ENCODE measurements at places on chromosomes 4 and X.
A peak's percentile ranks its signal among the peaks of the same experiment; 100 is the strongest.

DNA sequence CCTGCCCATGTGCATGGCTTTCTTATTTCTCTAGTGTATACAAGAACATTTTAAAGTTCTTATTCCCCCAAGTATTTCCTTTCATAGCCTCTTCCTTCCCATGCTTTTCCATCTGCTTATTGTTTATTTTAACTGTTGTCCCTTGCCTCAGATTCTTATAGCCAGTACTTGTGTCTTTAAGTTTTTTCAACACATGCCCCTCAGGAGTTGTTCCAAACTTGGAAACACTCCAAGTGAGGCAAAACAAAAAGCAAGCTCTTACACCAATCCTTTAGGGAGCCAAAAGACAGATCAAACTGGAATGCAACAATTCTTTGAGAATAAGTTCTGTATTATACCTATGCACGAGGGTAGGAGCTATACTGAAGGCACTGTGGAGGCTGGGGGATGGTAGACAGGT, 222.0 kb upstream of the STK26 start:
- DNase-seq: no peak

DNA sequence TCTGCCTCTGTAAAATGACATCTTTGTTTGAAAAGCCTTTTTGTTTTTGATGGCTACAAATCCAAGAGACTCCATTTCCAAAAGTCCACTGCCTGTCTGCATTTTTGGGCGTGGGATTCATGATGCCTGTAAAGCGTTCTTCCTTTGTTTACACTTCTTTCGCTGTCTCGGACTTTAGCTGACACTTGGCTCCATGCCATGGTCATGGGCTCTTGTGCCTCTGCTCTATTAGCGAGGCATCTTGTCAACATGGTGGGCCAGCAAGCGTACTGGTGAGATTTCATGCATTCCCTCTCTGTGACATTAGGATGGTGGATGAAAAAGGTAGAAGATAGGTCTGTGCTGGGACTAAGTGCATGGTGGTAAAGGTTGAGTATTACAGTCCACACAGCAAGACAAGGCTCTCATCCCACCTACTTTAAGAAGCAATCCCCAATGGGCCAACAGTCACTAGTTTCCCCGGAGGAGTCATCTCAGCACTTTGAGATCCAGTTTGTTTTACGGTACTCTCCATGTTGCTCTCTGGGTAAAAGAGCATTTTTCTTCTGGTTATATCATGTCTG, 298.2 kb upstream of the KLF3 start:
- no peak for DNase-seq

DNA sequence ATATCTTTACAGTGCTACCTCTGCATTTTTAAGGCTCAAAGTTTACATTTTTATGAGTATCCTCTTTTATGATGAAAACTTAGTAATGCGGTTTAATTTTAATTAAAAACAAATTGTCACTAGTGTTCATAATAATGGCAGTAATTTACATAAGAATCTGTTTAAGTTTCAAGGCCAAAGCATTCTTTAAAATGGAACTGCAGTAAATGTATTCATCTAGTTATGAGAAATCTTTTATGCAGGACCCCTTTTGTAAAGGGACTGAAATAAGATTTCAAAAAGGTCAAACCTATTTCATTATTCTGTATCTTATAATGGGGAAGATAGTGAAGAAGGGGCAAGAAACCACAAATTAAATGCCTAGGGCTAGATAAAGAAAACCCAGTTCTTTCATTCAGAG, 37.1 kb downstream of the CHIC2 start:
- DNase-seq: no peak

GRCh38 chr4:186953599-186954260, 230.1 kb upstream of the FAT1 start:
- no peak for DNase-seq

GRCh38 chr4:145484225-145484846, 2.7 kb downstream of the SMAD1 start:
- DNase-seq: no peak

GRCh38 chr4:37978248-37978924, 18.2 kb downstream of the PTTG2 start:
- no peak for DNase-seq

DNA sequence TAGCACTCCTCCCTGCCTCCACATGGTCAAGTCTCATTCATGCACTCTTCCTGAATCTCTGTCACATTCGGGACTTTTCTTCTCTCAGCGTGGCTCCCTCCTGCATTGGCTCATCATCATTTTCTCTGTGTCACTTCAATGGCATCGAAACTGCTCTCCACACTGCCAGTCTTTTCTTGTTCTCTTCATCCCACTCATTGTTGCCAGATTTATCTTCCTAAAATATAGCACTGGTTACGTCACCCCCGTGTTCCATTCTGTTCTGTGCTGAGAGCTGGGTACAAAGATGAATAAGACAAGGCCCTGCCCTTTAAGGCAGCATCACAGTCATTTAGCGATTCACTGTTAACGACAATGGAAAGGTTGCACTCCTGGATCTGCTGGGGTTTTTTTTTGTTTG, 174.4 kb upstream of the TBC1D9 start:
- no peak for DNase-seq

DNA sequence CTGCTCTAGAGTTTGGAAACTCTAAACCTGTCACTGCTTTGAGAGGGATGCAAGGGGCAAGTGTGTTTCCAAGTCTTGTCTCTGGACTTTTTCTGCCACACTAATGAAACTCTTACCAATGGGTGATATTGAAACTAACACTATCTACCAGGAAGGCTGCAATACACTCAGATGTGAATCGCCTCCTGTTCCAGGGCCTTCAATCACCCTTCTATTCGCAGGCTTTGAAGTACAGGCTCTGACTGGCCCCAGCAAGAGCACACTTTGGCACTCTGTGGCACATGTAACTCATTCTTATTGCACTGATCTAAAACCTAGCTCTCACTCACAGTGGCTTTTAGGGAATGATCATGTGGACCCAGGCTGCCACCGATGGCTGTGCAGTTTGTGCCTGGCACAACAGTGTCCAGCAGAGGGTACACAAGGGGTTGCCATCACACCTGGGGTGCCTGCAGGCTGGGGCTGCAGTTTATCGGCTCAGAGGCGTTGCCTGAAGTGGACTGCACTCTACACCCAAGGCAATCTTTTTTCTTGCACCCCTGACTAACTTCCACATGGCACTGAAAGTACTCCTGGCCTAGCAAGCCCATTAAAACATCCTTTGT, 210.8 kb downstream of the MGST2 start:
- no peak for DNase-seq

GRCh38 chrX:53287493-53288138, 6.2 kb upstream of the IQSEC2 start:
- peak; percentile 74 for DNase-seq

DNA sequence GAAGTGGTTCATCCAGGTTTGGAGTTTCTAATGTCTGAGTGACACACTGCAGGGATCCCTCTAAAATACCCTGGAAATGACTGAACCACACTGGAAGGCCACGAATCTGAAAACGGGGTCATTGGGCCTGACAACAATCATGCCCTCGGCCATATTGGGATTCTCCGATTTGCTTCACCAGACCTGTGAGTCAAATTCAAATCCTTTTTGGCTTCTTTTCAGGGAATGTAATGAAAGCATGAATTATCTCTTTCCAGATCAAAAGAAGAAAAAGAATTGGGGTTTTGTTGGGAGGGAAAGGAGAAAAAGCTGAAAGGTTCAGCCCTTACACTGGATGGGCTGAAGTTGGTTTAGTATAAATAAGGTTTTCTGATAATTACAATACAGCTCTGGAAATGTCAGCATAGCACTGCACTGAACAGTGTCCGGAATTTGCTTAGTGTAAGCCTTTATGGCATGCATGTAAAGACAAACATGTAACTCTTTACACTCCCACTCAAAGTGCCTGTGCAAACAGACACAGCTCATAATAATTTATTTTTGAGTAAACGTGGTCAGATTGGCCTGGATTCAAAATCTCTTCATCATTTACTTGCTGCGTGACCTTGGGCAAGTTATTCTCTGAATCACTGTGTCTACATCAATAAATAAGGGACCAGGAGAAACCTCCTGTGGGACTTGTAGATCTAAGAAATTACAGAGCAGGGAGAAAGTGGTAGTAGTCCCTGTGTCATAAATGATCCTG, 21.4 kb downstream of the CT47C1 start:
- no peak for DNase-seq

- no peak for DNase-seq
These were observed 1.0 kb upstream of the HTR2C start for GRCh38 chrX:114582698-114583395.

GRCh38 chrX:71144651-71145050, at the start of gene NLGN3:
Gene NLGN3 (plus strand): TSS chrX:71144841. CDS start chrX:71147750, 2,909 bp downstream.
- no peak for DNase-seq

GRCh38 chr4:145895056-145895455, 43.6 kb downstream of the ZNF827 start:
- DNase-seq: no peak

DNA sequence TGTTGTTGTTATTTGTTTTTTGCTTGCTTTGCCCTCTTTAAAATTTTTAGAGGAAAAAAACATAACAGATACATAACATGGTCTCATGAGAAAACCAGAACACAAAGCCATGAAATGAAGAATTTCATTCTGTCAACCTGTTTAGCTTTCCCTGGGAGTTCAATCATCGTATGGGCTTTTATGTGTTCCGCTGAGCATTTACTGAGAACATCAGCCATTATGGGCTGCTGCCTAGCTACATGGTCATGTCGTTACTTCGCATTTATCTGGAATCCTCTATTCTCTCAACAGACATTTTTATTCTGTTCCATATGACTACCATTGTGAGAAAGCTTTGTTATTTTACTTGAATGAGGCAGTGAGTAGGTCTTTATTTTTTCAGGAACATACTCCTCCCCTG, 51.4 kb downstream of the NDST3 start:
- DNase-seq: no peak

- no peak for DNase-seq
These were observed 1299.5 kb downstream of the FSTL5 start for GRCh38 chr4:160864253-160864652.

- no peak for DNase-seq
These were observed 5.7 kb downstream of the MYL5 start for GRCh38 chr4:680091-680490.

DNA sequence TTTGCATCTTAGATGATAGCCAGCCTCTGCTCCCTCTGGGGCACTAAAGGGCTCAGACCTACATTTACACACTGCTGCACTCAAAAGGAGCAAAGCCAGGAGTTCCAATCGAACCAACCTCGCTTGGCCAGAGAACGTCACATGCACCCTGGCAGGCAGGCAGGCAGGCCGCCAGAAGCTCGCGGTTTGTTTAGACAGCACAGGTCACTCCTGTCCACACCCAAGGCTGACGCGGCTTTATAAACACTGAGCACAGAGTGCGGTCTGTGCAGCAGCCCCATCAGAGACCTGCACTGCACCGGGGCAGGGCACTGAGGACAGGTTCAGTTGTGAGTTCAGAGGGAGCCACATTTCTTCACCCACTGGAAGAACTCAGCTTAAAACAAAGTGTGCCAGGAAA, 143.9 kb downstream of the BCOR start:
- no peak for DNase-seq

DNA sequence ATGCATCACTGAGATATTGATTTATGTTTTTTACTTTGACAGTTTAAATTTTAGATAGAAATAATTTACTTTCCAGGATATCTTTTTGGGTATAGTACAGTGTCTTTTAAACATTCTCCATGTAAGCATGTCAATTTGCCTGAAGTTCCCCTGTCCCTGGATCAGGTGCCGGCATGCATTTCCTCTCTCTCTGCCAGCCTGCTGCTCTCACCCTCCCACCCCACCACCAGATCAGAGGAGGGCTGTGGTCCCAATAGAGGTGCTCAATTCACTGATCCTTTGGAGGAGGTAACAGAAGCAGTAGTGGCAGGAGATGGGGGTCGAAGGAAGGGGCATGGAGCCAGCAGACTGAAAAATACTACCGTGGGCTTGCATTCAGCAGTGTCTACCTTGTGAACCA, 28.3 kb upstream of the DSPP start:
- DNase-seq: no peak

GRCh38 chr4:15162465-15163283, 160.4 kb downstream of the CPEB2 start:
- no peak for DNase-seq

- no peak for DNase-seq
These were observed 39.7 kb upstream of the BMP3 start for GRCh38 chr4:80990851-80991250.

DNA sequence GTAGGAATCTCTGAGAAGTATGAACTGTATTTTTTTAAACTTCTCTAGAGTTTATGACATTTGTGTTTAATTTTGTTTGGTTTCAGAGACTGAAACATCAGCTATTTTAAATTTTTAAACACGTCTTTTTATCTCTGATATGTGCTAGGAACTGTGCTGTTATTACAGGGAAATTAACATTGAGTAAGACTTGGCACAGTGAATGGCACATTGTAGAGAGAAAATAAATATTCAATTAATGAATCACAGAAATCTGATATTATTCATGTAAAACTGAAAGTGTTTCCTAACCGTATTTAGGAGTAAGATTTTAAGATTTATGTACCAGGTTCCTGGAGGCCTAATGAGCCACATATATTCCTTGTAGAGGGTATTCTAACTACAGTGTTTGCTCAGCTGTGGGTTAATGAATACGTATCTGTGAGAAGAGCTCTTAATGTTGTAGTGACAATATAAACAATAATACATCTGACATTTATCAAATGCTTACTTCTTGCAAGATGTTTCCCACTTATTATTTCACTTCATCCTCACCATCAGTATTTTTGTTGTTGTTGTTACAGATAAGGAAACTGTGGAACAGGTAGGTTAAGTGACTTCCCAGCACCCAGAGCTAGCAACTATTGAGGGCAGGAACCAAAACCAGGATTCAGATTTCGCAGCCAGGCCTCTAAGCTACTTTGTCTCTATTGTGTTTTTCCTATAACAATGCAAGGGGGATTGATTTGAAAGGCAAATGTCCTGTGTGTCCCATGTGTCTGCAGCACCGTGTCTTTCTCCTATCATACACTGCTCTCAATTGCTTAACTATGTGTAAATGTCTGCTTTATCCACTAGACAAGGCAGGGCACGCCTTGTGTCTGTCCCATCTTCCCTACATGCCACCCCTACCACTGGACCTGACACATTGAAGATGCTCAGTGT, 121.1 kb upstream of the FAM9C start:
- DNase-seq: no peak

- no peak for DNase-seq
These were observed 125.4 kb upstream of the EOLA2 start for GRCh38 chrX:150063674-150064073.

- DNase-seq: no peak
These were observed 1.0 kb upstream of the PIN4 start for GRCh38 chrX:72180539-72180938.

GRCh38 chrX:65009459-65009858, 33.2 kb upstream of the ZC4H2 start:
- DNase-seq: no peak

DNA sequence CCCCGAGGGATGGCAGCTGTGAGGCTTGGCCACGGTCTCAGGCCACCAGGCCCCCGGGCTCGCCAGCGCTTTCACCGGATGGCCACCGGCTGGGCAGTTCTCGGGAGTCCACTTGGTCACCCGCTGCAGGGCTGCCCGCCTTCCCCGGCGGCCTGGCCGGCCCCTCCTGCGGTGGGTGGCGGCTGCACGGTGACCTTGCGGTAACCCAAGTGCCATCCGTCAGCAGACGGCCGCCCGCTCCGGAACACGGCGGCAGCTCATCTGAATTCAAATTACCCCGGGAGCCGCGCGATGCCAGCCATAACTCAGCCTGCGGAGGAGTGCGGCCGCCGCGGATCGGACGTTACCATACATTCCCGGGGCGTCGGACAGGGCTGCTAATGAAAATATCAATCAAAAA, 60.7 kb downstream of the FAM53A start:
- DNase-seq: no peak

GRCh38 chr4:79385641-79386040, 22.4 kb downstream of the GK2 start:
- no peak for DNase-seq

Data from GDM1 (cell line).